ENCODE measurements at places on chromosomes 7 and 10. TPM values are rescaled to one million over a fixed set of nuclear protein-coding genes. Genes with fewer than 3 reads are reported as not detected.
A peak's percentile ranks its signal among the peaks of the same experiment; 100 is the strongest.

Gene NUTM2D
- total RNA-seq, result 2.3 TPM

DNA sequence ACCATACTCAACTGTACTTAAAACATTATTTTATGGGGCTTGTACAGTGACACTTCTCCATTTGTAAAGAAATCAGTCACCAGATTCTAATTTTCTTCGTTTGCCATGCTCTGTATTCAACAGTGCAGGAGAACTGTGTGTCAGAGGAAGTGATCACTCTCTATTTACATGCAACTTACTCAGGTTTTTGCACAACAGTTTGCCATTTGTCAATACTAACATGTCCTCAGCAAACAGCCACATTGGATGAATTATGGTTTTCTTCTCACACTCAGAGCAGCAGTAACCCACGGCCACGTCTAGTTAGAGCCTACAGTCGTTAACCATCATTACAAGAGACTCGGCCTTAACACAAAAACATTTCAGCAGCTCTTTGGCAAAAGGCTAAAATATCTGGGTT, 69.2 kb upstream of the SP4 start:
- peaks cover 86% of the 10 kb centered on the region for H3K4me1 ChIP-seq
- peak overlapping the region; percentile 76 for H3K27ac ChIP-seq
- H3K27me3 ChIP-seq, result no peaks in the 10 kb centered on the region

Gene ERVW-1
- not detected for total RNA-seq

- no peak overlapping the region for H3K4me3 ChIP-seq
- peaks cover 6% of the 10 kb centered on the region for H3K27me3 ChIP-seq
- no peak overlapping the region for H3K27ac ChIP-seq
Observed at GRCh38 chr10:60648761-60649160, 129.5 kb upstream of the CDK1 start.

DNA sequence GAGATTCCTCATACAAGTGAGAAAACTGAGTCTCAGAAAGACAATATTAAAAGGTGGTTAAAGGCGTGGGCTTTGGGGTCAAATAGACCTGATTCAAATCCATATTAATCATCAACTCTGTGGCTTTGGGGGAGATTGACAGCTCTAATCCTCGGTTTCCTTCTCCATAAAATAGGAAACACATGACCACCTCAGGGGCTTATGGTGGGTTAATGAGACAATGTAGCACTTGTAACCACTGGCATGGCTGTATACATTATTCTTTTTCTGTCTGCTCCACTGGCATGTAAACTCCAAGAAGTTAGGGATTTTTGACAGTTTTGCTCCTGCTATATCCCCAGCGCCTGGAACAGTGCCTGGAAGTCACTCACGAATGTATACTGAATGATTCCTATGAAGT, 120.8 kb upstream of the GAD2 start:
- no peak overlapping the region for H3K4me3 ChIP-seq
- H3K4me1 ChIP-seq, result no peaks in the 10 kb centered on the region
- H3K36me3 ChIP-seq, result no peaks in the 10 kb centered on the region
- H3K27me3 ChIP-seq, result no peaks in the 10 kb centered on the region
- no peak for DNase-seq
- H3K27ac ChIP-seq, result no peak overlapping the region

DNA sequence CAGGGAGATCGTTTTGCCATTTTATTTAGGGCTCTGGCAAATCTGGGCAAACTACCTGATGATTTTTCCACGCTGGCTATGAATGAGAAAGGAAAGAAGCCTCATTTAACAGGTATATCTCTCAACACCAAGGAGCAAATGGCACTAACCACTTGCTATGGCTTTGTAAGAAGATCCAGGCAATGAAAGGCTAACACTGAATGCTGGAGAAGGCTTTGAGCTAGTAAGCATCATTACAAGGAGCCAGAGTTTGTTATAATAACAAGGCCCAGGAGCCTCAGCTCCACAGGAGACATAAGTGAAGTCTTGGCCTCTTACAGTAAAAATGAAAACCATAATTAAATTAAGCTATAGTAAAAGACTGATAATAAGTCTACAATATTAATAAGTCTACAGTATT, 123.1 kb downstream of the CNOT4 start:
- peaks cover 8% of the 10 kb centered on the region for H3K36me3 ChIP-seq
- no peak overlapping the region for H3K27ac ChIP-seq

DNA sequence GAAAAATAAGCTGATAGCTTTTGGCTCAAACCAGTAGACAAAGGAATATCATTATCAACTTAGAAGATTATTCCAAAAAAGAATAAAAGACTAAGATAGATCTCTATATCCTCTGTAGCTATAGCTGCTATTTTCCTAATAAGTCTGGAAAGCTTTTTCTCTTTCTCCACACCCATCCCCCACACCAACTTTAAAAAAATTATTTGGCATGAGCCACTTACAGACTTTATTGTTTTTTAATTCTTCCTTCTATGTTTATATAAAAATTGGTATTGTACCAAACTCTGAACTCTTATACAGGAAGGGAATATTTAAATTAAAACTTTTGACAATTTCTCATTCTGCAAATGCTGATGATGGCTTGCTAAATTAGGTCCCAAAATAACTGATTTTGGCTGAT, 142.7 kb downstream of the RNF133 start:
- no peak for DNase-seq
- no peaks in the 10 kb centered on the region for H3K4me1 ChIP-seq
- H3K27me3 ChIP-seq, result no peaks in the 10 kb centered on the region

DNA sequence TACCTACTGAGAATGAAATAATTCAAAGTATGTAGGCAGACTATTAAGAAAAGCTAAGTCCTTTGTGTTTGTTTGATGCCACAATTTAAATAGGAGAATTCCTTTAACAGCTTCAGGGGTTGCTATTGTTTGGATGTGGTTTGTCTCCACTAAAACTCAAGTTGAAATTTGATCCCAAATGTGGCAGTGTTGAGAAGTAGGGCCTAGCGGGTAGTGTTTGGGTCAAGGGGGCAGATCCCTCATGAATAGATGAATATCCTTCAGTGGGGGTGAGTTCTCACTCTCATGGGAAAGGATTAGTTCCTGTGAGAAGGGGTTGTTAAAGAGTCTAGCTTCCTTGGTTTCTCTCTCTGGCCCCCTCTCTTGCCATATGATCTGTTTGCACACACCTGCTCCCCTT, 97.0 kb downstream of the HGF start:
- no peaks in the 10 kb centered on the region for H3K27me3 ChIP-seq
- no peak overlapping the region for H3K4me3 ChIP-seq
- no peak for DNase-seq

Gene TMEM184A
- not detected for total RNA-seq

- DNase-seq, result no peak
- peaks cover 4% of the 10 kb centered on the region for H3K4me1 ChIP-seq
- no peaks in the 10 kb centered on the region for H3K36me3 ChIP-seq
Observed at GRCh38 chr7:107145067-107145838, 23.6 kb upstream of the HBP1 start.

Measured in activated CD8-positive, alpha-beta memory T cell treated with anti-CD3 and anti-CD28 coated beads, Interleukin-2, amount 10 ng/mL, durations not matched to agents 7 days and 5 days (primary cell).